Panc1 (cell line): ENCODE measurements at places on chromosomes 5 and 9. TPM values are rescaled to one million over a fixed set of nuclear protein-coding genes. Genes with fewer than 3 reads are reported as not detected.

Gene SLC35A4
- 96.7 TPM for total RNA-seq

Gene CDH9
- 0.10 TPM for total RNA-seq

Gene TRPM3
- not detected for total RNA-seq

Gene LMAN2
- 140 TPM for total RNA-seq

Gene RBM27
- total RNA-seq = 22.5 TPM

Gene NR5A1
- total RNA-seq = 2.5 TPM

Gene MLANA
- not detected for total RNA-seq

Gene MRPL36
- 79.9 TPM for total RNA-seq

Gene HSPB3
- not detected for total RNA-seq

Gene TLX3
- not detected for total RNA-seq

Gene PCDHGA11
- total RNA-seq = 0.39 TPM

Gene ADGRD2
- not detected for total RNA-seq

Gene MUSK
- total RNA-seq = not detected

Gene FABP6
- 0.31 TPM for total RNA-seq

Gene CHSY3
- total RNA-seq = not detected

Gene CDH18
- total RNA-seq = 7.0 TPM

Gene IL3
- total RNA-seq = not detected

Gene PCDHA6
- 0.31 TPM for total RNA-seq

Gene CTSV
- 27.1 TPM for total RNA-seq

Gene FAM120AOS
- 36.0 TPM for total RNA-seq

Gene SOWAHA
- not detected for total RNA-seq

Gene YTHDC2
- total RNA-seq = 21.7 TPM

Gene DPYSL3
- 1.1 TPM for total RNA-seq

Gene GRXCR2
- total RNA-seq = not detected

Gene SPATA31A3
- not detected for total RNA-seq

Gene CTXN3
- total RNA-seq = not detected
